ENCODE measurements at places on chromosomes 11 and 22.

DNA sequence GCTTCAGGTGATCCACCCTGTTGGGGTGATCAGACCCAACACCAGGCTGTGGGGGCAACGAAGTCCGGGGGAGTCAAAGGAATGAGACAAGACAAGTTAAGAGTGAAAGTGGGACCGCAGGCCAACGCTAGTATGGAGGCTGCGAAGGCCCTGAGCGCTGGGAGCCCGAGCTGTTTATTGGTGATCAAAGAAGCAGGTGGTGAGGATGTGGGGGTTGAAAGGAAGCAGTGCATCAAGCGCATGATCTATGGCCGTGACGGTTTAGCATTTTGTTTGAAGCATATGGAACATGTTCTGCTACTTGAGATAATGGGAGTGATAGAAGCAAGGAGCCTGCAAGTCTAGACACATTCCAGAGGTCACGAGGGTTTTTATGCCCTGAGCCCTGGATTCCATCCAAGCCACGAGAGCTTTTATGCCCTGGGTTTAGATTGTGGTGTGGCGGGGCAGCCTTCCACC lies 49.5 kb downstream of the MCHR1 start:
- no peak for DNase-seq

DNA sequence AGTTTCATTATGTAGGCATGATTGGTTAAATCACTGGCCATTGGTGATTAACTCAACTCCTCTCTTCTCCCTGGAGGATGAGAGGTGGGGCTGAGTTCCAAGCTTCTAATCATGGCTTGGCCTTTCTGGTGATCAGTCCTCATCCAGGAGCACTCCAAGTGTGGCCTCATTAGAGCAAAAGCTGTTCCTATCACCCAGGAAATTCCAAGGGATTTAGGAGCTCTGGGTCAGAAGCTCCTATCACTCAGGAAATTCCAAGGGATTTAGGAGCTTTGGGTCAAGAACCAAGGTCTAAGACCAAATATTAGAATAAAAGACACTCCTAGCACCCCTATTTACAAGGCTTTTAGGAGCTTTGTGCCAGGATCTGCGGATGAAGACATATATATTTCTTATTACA lies 168.0 kb upstream of the BDNF start:
- DNase-seq: no peak

- DNase-seq: no peak
Observed at GRCh38 chr11:61697078-61697502, 16.9 kb downstream of the DAGLA start.

- no peak for DNase-seq
Observed at GRCh38 chr22:33513388-33514338, 406.6 kb downstream of the LARGE1 start.

DNA sequence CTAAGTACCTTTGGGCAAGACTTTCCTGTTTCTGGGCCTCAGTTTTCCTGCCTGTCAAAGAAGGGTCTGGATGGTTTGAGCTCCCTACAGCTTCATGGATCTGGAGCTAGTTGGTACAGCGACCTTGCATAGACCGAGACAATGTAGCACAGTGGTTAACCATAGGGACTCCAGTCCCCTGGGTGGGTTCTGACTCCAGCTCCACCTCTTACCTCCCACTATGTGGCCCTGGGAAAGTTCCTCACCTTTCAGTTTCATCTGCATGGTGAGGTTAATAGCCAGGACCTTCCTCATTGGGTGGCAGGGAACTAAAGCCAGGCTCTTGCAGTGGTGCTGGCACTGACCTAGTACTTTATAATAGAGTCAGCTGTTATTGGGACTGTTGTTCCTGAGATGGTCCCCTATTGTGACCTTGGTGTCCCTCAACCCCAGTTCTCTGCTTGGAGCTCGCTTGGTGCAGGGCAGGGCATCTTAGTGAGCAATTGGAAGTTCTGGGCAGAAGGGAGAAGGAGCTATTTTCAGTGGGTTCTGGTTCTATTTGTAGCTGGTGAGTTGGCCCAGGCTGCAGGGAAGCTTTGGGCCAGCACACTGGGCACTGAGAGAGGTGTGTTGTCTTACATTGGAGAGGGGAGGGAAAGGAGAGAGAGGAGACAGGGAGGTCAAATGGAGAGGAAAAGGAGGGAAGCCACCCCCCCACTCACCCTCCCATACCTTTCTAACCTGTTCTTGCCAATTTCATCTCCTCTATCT lies 10.7 kb upstream of the MTMR3 start:
- DNase-seq: no peak

- no peak for DNase-seq
Observed at GRCh38 chr22:24200619-24201212, 19.4 kb downstream of the SUSD2 start.

DNA sequence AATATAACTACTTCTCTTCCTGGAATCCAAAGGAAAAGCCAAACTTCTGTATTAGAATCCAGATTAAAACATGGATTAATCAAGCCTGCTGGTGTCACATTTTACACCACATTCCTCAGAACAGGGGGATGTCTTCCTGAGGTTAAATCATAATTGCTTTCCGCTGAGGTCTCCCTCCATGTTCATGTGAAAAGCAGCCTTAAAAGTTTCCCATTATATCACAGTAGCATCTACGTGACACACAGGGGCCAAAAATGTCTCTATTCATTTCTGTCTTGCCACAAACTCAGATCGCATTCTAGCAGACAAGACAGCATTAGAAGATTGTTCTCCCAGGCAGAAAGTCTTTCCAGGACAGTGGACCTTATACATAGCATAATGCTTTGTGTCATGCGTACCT lies 788.7 kb downstream of the OPCML start:
- DNase-seq: no peak

DNA sequence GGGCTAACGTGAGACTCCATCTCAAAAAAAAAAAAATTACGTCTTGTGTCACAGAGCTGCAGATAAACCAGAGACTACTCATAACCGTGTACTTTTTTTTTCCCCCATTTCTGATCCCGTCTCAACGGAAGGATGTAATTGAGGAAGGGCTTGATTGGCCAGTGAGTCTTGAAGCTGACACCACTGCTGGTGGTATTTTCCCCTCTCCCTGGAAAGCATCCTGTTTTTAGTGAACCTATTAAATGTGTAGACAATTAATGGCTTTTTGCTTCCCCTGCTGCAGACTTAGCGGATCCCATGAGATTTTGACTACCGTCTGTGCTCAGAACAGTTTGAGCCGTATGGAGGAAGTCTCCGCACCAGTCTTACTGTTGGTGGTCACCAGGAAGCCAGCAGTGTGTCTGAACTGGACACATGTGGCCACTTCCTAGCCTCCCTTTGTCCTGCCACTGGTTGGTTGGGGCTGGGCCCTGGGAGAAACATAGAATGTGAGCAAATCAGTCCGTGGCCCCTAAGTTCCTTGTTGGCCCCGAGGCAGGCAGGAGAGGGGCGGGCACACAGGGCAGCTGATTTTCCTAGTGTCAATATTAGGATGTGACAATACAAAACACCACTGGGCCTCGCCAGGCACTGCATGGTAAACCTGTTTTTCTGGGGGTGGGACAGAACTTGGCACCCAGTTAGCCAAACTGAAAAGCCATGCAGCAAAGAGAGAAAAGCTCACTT lies 3.1 kb downstream of the BIK start:
- DNase-seq: peak; percentile 39

- DNase-seq: no peak
Observed at GRCh38 chr22:19110064-19110458, 12.2 kb downstream of the DGCR2 start.

DNA sequence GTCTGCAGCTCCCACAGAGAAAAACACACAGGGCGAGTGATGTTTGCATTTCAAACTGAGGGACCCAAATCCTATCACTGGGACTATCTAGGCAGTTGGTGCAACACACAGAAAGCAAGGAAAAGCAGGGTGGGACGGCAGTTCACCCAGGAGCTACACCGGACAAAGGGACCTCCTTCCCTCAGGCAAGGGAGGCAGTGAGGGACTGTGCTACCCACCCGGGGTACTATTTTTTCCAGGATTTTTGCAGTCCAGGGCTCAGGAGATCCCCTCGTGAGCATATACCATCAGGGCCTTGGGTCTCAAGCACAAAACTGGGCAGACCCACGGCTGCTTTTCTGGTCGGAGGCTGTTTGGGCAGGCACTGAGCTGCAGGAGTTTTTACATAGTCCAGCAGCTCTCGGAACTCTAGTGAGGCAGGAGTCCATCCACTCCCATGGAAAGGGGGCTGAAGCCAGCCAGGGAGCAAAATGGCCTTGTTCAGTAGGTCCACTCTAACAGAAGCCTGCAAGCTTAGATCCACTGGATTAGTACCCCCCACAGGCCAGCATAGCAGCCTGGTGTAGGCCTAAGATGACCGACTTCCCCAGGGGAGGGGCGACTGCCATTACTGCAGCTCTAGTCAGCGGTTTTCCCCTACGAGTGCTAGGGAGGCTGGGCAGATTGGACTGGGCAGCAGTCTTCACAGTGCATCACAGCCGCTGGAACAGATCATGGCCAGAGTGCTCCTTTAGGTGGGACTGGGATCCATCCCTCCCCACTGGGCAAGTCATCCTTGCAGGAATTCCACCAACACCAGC lies 28.2 kb downstream of the CARD18 start:
- DNase-seq: no peak

GRCh38 chr11:75520688-75521087 lies 5.1 kb downstream of the GDPD5 start:
- DNase-seq: no peak

GRCh38 chr22:41106122-41106968 lies 14.0 kb downstream of the EP300 start:
- DNase-seq: no peak

GRCh38 chr11:64649291-64649697 lies 58.3 kb downstream of the SLC22A12 start:
- peak; percentile 23 for DNase-seq

GRCh38 chr11:34439610-34440198 lies 970 bp downstream of the CAT start:
- no peak for DNase-seq

- DNase-seq: no peak
Observed at GRCh38 chr11:130003717-130004001, 1.0 kb upstream of the PRDM10 start.

DNA sequence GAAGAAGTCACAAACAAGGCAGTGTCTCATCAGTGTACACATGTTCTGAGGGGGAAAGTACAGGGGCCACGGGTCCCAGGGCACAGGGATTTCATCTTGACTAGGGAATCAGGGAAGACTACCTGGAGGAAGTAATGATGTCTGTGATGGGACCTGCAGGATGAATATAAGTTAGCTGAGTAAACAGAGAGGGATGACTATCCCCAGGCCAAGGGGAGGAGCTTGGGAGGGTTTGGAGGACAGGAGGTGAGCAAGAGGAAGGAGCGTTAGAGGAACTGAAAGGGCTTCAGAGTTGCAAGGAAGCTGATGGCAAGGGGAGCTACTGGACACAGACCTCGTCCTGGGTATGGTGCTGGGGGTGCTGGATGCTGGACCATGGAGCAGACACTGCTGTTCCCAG lies 56.4 kb downstream of the TRAF6 start:
- DNase-seq: no peak

DNA sequence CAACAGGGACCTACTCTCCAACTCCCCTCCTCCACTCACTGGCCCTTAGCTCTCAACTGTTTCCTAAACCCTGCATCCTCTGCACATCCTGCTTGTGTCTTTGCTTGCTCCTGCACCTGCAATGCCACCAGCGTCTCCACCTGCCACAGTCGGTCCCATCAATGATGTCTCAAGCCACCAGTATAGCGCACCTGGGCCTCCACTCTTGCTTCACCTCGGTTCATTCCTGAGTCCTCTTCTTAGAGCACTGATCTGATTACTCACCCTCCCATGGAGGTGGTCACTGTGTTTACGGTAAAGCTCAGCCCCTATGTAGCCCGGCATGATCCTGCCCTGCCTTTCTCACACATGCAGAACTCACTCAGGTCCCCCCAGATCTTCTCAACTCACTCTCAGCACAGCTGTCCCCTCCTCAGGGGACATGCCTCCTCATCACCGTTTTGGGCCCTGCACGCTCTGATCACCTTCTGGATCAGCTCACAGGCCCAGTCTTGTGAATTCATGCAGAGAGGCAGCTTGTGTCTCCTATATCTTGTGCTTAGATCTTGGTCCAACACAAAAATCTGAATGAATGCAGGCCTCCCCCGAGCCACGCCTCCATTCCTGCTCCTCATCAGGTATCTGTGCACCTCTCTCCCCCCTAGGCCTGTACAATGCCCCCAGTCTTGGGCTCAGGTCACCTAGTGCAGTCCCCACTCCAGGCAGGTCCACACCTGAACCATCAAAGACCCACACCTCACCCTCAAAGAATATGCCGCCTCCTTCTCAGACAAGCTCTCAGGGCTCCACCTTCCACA lies 31.4 kb downstream of the TRIM29 start:
- DNase-seq: no peak

GRCh38 chr11:130813638-130814037 lies 102.6 kb downstream of the SNX19 start:
- DNase-seq: no peak

- no peak for DNase-seq
Observed at GRCh38 chr11:11288972-11289616, 64.0 kb downstream of the CSNK2A3 start.

- DNase-seq: no peak
Observed at GRCh38 chr11:92376146-92376599, 151.6 kb downstream of the FAT3 start.

GRCh38 chr22:50314081-50314454 lies 6.6 kb upstream of the PLXNB2 start:
- DNase-seq: no peak

- DNase-seq: no peak
Observed at GRCh38 chr11:94635072-94635471, 67.9 kb downstream of the PIWIL4 start.

DNA sequence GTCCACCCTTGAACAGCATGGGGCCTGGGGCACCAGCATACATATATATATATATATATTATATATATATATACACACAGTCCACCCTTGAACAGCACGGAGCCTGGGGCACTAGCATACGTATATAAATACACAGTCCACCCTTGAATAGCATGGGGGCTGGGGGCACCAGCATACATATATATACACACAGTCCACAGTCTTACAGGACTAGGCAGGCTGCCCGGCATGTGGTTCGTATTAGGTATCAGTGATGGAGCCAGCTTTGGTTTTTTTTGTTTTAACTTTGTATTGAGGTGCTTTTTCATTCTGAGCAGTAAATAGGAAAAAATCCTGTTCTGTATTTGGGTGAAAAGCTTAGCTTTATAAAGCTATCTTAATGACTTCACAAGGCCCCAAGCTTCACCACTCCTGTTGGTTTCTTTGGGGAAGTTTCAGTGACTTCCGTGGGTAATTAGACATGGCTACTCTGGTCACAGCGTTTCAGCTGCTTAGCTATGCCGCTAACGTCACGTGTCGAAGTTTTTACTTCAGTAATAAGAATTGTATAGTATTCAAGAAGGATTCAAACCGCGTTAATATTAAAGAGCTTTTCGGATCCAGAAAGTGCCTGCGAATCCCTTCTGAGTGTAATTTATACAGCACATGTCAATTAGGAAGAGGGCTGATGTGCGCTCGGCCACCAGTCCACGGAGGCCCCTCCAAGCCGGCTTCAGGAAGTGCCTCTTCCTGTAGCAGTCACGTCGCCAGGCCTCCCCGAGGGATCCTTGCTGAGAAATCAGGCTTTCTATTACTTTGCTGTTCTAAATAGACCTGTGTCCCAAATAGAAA lies 179.7 kb downstream of the TBC1D22A start:
- DNase-seq: no peak

GRCh38 chr22:31086703-31087330 lies 5.7 kb downstream of the SMTN start:
- DNase-seq: no peak

Data from COR-L47 (cell line).